ENCODE measurements at places on chromosomes 6 and 20.

DNA sequence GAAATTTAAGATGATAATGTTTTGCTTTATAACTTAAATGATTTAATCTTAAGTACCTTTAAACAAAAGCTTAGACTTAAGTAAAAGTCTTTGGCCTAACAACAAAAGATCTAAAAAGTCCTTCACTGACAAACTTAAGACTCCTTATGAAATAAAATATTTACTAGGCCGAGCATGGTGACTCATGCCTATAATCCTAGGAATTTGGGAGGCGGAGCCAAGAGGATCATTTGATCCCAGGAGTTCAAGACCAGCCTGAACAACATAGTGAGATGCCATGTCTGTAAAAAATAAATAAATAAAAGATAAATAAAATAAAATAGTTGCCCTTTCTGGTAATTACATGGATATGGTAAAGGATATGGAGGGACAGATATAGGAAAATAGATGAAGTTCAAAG lies 12.4 kb downstream of the KATNA1 start:
- no peak for DNase-seq

GRCh38 chr6:131136021-131136786 lies 937 bp downstream of the AKAP7 start:
- no peak for DNase-seq

GRCh38 chr6:151773382-151773781 lies 34.1 kb upstream of the ESR1 start:
- DNase-seq, result no peak

- DNase-seq, result no peak
Observed at GRCh38 chr20:38275815-38276550, 15.4 kb upstream of the KIAA1755 start.

GRCh38 chr6:116200619-116201249 lies 53.1 kb downstream of the TSPYL4 start:
- DNase-seq, result no peak

- DNase-seq, result no peak
Observed at GRCh38 chr6:107665382-107665781, 158.7 kb downstream of the SCML4 start.

DNA sequence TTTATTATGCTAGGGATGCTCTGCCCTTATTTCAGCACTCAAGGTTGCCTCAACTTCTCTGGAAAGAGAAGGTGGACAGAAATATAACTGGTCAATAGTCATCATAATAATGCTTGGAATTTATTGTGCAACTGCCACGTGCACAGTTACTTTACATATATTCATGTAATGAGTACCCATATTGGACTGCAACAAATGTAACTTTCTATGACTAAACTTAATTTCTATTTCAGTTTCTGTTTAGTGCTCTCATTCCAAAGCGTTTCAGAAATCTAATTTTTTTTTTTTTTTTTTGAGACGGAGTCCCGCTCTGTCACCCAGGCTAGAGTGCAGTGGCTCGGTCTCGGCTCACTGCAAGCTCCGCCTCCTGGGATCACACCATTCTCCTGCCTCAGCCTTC lies 28.3 kb upstream of the CD83 start:
- DNase-seq, result no peak

DNA sequence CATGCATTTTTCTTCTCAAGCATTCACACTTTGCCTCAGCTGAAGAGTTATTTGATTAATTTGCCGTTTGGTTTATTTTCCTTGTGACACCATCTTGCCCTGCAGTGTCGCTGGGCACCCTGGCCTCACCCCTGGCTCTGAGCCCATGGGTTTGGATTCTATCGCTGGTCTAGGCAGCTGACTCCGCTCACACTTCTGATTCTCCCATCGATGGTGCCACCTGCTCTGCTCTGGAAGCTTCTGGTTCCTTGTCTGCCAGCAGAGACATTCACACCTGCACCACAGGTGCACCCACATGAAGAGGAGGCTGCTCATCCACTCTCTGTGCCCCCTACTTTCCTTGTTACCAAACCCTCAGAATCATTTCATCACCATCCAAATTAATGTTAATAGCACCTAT lies 291.6 kb upstream of the CDH4 start:
- no peak for DNase-seq

- no peak for DNase-seq
Observed at GRCh38 chr6:38027685-38028373, 208.3 kb downstream of the ZFAND3 start.

- no peak for DNase-seq
Observed at GRCh38 chr6:12324748-12325147, 34.6 kb downstream of the EDN1 start.

- DNase-seq, result no peak
Observed at GRCh38 chr6:33751771-33752645, 5.3 kb upstream of the IP6K3 start.

- DNase-seq, result no peak
Observed at GRCh38 chr6:142548566-142548965, 246.8 kb downstream of the ADGRG6 start.

GRCh38 chr6:156777577-156778453 lies 637 bp downstream of the ARID1B start:
- DNase-seq, result no peak

- DNase-seq, result no peak
Observed at GRCh38 chr20:37449276-37449675, 71.8 kb upstream of the NNAT start.

GRCh38 chr6:145112711-145113148 lies 622.6 kb downstream of the EPM2A start:
- DNase-seq, result no peak

- no peak for DNase-seq
Observed at GRCh38 chr6:33664506-33665057, 43.5 kb downstream of the ITPR3 start.

DNA sequence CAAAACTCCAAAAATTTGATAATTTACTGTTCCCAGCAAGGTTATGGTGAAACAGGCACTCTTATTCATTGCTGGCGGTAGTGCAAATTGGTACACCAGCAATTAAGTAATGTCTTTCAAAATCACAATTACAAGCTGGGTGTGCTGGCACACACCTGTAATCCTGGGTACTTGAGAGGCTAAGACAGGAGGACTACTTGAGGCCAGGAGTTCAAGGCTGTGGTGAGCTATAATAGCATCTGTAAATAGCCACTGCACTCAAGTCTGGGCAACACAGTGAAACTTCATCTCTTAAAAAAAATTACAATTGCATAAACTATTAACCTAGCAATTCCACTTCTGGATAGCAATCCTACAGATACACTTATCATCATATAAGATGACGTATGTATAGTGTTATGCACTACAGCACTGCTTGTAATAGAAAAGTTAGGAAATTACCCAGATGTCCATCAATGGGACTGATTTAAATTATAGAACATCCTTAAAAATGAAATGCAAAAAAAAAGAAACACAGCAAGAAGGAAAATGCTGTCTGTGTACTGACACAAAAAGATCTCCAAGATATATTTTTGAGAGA lies 31.4 kb downstream of the NCOA6 start:
- no peak for DNase-seq

DNA sequence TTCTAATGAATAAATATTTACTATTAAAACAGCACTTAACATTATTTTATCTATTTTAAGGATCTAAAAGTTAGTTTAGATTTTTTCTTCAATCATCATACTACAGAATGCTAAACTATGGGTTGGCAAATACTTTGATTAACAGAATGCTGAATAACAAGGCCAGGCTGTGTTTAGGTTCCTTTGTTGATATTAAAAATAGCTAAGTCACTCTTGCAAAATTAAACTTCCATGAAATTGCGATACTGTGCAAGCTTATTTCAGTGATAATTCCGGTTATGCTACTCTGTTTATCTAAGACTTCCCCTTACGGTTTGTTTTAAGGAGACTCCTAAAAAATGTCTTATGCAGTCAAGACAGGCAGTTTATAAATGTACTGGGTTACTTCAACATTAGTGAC lies 2.8 kb downstream of the RNF24 start:
- DNase-seq, result no peak

DNA sequence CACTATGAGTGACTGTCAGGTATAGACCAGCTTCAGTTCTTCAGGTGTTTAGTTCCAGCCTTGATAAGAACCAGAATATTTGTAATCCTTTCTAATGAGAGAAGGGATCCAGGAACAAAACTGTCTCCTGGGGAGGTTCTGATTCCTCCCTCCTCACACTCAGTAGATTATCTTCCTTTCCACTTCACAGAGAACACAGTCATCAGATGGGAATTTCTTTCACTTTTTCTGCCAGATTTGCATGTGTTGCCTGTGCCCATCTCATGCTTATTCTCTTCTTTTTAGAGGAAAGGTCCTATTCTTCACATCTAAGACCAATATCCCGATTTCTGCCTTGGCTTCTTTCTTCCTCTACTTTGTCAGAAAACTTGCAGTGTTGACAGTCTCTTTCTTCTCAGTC lies 50.8 kb downstream of the CD109 start:
- DNase-seq, result no peak

GRCh38 chr6:129269891-129270290 lies 387.0 kb downstream of the LAMA2 start:
- no peak for DNase-seq

DNA sequence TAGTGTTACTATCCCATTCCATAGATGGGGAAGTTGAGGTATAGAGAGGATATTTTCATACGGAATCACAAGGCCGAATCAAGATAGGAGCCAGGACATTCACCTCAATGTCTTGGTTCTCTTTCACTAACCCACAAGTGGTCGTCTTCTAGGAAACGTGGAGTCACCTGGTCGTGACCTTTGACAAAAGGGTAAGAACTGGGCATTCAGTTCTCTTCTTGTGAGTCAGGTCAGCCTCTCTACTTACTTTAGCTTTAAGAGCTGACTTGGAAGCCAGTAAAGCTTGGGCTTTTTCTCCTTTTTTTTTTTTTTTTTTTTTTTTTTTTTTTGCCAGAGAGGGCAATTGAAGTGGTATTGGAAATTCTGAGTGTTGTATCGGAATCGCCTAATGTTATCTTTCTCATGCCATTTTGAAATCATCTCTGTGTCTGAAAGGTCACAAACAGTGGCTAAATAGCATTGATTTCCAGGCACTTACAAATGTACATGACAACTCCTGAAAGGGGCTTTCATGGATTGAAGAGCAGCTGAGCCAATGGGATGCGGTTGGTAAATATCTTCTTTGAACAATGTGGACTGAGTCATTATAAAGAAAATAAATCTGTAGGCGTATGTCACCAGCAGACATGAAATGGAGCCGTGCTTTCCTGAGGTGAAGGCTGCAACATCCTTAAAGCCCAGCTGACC lies 356.9 kb downstream of the KIF16B start:
- DNase-seq, result no peak

DNA sequence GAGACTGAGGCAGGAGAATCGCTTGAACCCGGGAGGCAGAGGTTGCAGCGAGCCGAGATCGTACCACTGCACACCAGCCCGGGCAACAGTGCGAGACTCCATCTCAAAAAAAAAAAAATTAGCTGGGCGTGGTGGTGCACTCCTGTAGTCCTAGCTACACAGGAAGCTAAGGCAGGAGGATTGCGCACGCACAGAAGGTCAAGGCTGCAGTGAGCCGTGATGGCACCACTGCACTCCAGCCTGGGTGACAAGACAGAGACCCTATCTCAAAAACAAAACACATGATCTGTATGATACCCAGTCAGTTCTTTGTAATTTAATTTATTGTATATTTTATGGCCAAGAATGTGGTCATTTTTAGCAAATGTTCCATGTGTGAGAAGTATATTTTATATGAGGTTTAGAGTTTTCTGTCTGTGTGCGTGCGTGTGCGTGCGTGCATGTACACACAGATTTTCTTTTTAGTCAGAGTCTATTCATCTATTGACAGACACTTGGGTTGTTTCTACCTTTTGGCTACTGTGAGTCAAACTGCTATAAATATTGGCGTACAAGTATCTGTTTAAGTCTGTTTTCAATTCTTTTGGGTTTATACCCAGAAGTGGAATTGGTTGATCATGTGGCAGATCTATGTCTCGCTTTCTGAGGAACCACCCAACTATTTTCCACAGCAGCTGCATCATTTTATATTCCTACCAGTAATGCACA lies 22.2 kb upstream of the MYL9 start:
- DNase-seq, result no peak

DNA sequence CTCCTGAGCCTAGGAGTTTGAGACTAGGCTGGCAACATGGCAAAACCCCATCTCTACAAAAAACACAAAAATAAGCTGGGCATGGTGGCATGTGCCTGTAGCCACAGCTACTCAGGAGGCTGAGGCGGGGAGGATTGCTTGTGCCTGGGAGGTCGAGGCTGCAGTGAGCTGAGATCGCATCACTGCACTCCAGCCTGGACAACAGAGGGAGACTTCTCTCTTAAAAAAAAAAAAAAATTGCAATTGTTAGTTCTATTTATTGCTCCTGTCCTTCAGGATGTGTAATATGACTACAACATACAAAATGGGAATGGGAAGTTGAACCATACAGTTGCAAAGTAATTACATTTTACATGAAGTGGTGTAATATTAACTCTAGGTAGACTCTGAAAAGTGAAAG lies 8.1 kb upstream of the AARS2 start:
- no peak for DNase-seq

GRCh38 chr20:32474967-32475811 lies 109.9 kb downstream of the NOL4L start:
- no peak for DNase-seq

DNA sequence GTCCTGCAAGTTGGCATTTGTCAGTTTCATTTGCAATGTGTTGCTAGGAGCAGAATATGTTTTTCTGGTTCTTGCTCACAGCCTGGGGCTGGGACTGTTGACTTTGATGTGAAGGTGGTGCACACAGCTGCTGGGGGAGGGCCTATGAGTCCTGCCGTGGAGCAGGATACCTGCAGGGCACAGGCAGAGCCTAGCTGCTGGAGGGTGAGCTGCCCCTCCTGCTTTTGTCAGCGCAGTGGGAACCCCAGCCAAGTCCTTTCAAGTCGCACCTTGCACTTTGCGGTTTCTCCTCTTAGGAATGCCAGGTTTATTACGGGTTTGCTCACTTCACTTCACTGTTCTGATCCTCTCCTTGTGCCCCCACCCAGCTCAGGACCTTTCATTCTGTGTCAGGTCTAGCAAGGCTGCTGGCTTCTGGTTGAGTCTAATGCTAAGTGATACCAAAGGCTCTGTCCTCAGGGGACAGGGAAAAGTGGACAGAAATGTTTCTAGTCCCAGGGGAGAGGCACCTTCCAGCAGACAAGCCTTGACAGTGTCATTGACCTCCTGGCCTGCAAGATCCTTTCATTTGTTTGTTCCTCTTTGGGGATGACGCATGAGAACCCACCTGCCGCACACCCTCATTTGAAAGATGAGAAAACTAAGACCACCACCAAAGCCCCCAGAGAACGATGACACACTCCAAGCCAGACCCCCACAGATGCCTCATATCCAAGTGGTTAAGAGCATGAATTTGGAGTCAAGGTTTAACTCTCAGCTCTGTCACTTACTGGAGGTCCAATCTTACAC lies 2.7 kb upstream of the SPO11 start:
- no peak for DNase-seq

DNA sequence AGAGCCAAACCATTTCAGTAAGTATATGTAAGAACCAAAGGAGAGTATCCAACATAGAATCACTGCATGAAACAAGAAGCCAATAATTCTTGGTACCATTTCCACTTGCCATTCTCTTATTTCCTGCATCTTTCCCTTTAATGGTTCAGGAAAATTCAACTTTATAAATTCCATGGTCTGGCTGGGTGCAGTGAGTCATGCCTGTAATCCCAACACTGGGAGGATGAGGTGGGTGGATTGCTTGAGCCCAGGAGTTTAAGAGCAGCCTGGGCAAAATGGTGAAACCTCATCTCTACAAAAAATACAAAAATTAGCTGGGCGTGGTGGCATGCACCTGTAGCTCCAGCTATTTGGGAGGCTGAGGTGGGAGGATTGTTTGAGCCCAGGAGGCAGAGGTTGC lies 21.2 kb downstream of the NHLRC1 start:
- no peak for DNase-seq

- no peak for DNase-seq
Observed at GRCh38 chr6:134063121-134063965, 10.9 kb upstream of the SLC2A12 start.

- no peak for DNase-seq
Observed at GRCh38 chr6:3226042-3226441, 1.4 kb downstream of the TUBB2B start.

GRCh38 chr20:63458170-63459069 lies 14.0 kb downstream of the KCNQ2 start:
- no peak for DNase-seq

Measured in omental fat pad (tissue), 4 donors.